Thyroid gland (tissue), 4 donors: ENCODE measurements at places on chromosomes 2 and 18. TPM values are rescaled to one million over a fixed set of nuclear protein-coding genes. Genes with fewer than 3 reads are reported as not detected.

DNA sequence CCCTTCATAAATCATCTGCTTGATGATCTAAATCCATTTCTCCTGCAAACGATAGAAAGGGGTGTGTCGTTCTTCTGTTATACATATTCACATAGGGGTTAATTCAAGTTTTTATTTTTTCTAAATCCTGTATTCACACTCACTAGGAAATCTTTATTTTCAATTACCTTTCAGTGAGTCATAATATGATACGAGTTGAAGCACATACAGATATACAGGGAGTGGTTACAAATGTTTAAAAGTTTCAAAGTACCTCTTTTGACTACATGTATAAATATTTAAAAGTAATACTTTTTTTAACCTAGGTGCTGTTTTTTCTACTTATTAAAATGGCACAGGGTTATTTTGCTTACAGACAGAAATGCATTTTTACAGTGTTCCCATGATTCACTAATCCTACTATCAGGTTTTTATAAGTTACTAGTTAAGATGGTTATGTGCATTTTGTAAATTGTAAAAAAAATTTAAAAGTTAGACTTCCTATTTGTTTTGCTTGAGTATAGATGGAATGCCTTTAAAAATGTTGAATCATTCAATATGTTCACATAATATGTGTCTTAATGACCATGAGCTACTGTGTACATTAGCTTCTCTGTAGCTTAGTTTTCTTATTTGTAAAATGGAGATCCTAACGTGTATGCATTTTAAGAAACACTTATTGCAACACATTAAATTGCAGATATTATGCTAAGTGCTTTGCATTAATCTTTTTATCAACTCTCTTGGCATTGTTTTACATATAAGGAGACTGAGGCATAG lies 1378.1 kb downstream of the DSC3 start:
- DNase-seq = no peak

DNA sequence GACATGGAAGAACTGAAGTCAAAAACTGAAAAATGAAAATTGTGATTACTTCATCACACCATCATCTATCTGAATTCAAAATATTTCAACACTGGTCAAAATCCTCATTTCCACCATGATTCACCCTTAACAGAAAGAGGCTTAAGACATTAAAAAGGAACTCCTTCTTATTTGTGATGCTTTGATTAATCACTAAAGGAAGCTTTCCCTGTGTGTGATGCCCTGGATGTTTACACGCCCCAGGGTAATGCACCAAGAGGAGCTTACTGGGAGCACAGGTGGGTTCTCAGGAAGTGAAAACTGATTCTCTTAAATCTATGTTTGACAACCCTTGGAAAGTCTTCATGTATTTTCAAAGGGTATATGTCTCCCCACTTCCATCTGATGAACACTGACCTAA lies 11.5 kb downstream of the GRB14 start:
- no peak for DNase-seq

GRCh38 chr2:105118960-105119359 lies 81.1 kb downstream of the MRPS9 start:
- peak; percentile 6 for DNase-seq

RNU2-63P gene
- total RNA-seq = not detected

SEPTIN10 gene
- total RNA-seq = 71.6 TPM

- no peak for DNase-seq
Measured at GRCh38 chr2:202016579-202017227, 17.0 kb upstream of the FZD7 start.

- DNase-seq = no peak
Measured at GRCh38 chr2:56587456-56587855, 403.7 kb downstream of the CCDC85A start.

DNA sequence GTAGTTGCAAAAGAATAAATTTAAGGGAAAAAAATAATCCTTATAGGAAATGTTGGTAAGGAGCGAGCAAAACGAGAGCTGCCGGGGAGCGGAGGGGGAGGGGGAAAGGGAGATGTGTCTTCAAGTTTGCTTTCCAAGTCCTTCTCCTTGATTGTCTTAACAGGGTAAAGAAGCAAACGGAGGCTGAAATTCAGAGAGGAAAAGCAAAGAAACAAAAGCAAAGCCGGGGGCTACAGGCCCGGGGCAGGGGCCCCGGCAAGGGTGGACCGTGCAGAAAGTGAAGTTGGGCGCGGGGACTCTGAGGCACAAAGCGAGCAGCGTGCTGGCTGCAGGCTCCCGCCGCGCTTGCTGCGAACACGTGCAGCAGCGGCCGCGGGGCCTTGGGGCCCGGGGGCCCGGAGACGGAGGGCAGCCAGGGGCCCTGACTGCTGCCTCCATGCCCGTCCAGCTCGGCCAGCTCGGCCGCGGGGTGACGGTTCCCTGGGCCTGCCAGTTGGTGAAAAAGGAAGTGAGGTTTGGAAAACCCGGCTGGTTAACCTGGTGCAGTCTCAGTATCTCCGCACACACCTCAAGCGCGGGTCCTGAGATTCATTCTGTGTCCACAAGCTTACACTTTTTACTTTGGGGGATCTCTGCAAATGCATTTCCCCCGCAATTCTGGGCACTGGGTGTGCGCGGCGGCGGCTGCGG lies 4.1 kb downstream of the BCL11A start:
- peak; percentile 26 for DNase-seq

KCTD18 gene
- total RNA-seq = 122 TPM

DNA sequence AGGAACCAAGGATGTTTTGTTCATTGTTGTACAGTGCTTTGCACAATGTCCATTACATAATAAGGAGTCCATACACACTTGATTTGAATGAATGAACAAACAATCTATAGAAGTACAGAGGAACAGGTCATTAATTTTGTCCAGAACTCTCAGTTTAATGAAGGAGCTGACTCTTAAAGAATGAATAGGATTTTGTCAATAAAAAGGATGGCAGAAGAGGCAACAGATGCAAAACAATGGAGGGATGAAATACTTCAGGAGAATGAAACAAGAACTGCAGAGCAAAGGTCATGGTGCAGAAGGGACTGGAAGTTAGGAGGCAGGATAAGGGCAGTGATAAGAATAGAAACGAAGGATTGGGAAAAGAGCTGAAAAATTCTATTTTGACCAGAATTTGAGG lies 28.7 kb upstream of the COL5A2 start:
- DNase-seq = no peak
